Karpas-422 (cell line): ENCODE measurements at places on chromosomes 12 and 14.

GRCh38 chr12:56120158-56120846 is 2.2 kb downstream of the ZC3H10 start:
- no peak for DNase-seq

- peak; percentile 73 for DNase-seq
Observed at GRCh38 chr14:99664937-99665273, 19.2 kb upstream of the CYP46A1 start.

GRCh38 chr12:100024974-100025555 is 40.3 kb upstream of the ANKS1B start:
- DNase-seq: peak; percentile 27

- DNase-seq: no peak
Observed at GRCh38 chr14:100654025-100654813, 67.0 kb upstream of the BEGAIN start.

DNA sequence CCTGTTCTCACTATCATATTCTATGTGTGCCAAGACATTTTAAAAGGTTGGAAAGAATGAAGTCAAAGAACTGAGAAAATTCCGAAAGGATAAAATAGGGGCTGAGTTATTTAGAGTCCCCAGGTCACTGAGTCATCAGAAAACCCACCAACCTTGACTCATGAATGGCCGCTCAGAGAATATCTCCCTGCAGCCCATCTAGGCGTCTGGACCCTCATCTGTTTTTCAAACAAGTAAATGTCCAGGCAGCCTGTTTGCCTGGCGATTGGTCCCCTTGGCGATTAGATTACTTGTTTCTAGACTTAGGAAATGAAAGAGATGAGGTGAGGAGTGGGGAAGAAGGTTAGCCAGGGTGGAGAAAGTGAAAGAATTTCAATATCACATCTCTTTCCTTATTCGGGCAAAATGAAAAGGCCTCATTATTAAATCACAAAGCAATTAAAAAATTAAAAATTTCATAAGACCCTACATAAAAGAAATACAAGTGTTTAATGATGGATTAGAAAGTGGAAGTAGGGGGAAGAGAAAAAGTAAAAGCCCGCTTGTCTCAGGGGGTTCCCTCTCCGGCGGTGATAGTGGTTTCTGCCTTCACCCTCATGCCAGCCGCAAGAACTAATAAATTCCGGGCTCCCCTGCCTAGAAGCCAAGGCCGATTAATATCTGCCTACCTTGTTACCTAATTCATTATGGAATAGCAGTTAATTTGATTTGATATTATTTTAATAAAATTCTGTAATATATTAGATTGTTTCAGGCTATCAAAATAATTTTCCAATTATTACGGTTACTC is 415.9 kb downstream of the BCL11B start:
- no peak for DNase-seq

DNA sequence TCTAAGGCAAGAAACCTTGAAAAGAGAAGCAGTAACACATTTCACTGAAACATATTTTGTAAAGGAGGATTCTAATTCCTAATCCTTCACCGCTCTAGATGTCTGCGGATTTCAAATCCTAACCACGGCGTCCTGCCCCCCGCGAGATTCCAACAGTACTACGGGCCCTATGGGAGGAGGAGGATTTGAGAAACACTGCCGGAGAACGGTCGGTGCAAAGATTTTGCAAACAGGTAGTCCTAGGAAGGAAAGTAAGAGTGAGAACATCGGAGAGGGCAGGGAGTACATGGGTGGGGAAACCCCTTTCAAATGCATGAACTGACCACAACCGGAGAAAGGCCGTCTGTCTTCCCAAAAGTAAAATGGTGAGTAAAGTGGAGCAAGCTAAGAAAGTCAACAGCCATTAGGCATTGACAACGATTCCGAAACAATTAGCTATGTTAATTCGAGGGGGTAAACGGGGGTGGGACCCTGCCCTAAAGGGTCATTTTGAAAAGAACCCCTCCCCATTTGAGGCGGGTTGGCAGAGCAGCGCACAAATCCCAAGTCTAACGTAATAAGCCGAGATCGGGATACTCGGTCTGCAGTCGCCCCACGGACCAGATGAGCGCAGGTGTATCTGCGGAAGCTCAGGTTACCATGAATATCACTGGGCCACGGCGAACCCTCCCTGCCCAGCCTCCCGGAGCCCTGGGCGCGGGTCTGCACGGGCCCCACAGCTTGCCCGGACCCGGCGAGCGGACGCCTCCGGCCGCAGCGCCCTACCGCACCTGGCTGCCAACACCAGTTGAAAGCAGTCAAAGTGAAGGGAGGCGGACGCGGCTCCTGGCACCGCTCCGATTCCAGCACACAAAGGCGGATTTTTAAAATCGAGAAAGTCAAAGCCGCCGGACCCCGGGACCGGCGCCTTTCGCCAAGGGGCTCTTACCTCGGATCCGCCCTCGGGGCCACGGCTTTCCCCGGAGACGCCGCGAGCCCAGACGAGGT is 662 bp downstream of the EPS8 start:
- no peak for DNase-seq

DNA sequence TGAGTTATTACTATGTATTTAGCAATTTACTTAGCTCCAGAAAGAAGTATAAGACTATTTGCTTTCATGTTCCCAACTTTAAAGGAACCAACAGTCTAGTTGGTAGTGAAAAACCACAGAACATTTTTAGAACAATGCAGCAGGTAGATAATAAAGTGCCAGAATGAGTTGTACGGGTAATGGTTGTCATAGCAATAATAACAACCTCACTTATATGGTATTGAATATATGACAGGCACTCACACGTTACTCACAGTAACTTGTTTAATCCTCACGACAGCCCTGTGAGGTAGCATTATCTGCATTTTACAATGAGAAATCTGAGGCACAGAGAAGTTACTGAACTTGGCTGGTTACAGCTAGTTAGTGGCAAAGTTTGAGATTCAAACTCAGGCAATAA is 10.6 kb upstream of the GAPDH start:
- DNase-seq: no peak

DNA sequence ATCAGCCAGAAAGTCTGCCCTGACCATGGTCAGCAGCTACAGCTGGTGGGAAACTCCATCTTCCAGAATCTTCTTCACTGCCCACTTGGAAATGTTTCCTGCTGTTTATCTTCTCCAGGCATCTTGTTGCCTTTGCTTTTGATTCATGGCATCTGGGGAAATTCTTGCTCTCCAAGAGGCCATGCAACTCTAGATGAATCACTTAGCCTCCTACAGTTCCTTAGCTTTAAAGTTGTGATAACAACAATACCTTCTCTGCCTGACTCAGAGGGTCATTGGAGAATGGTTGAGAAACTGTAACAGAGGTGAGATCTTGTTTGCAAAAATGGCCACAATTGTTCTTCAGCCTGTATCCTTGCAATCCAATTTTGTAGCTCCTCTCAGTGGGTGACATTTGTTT is 121.0 kb upstream of the VRK1 start:
- DNase-seq: no peak

- DNase-seq: no peak
Observed at GRCh38 chr12:2976581-2976996, 17.4 kb downstream of the TEAD4 start.

GRCh38 chr12:64059685-64060084 is 162.4 kb downstream of the KICS2 start:
- no peak for DNase-seq

- no peak for DNase-seq
Observed at GRCh38 chr14:91573894-91574837, 64.1 kb upstream of the PPP4R3A start.

GRCh38 chr14:50084666-50085065 is 31.7 kb downstream of the VCPKMT start:
- DNase-seq: no peak

- DNase-seq: no peak
Observed at GRCh38 chr12:50647031-50647430, 116.9 kb upstream of the ATF1 start.

- DNase-seq: no peak
Observed at GRCh38 chr12:106068296-106068695, 70.5 kb downstream of the NUAK1 start.

DNA sequence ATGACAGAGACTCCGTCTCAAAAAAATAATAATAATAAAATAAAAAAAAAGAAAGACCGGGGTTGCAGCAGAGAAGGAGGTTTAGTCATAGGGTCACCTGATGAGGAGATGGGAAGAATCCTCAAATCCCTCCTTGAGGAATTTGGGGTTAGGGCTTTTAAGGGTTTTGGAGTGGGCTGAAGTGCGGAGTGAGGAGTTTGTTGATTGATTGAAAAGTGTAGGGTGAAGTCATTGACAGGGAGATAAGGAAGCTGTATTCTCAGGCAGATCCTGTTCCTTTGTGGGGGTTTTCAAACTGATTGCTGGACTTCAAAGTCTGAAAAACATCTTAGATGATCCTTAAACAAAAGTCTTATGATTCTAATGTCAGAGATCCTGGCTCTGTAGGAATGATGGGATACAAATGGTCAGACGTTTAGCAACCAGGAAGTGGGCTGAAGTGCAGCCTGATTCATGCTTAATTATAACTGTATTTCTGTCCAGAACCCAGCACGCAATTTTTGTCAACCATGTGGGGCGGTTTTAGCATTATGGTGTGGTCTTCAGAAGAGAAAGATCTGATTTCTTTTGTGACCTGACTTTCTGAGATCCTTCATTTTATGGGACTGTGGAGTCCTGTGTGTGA is 16.0 kb downstream of the FNTB start:
- no peak for DNase-seq

GRCh38 chr12:132899033-132899432 is 11.6 kb upstream of the CHFR start:
- DNase-seq: no peak

DNA sequence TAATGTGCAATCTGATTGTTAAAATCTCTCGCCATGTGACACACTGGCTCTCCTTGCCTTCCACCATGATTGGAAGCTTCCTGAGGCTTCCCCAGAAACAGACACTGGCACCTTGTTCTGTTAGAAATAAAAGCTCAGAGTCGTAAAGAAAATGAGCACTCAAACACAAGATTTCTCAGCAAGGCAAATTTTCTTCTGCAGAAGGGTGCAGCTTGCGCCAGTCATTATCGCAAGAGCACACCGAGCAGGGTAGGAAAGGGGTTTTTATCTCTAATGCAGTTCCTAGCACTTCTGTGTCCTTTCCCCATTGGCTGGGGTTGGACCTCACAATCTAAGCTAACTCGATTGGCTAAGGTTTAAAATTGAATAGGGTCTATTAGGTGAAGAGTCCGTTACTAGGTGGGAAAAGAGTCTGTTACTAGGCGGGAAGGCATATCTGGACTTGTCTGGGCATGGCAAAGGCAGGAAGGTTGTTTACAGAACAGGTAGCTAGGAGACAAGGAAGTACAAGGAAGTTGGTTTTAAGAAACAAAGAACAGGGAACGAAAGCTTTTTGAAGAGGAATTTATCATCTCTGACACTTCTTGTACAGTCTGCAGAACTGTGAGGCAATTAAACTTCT is 62.6 kb upstream of the BICD1 start:
- DNase-seq: no peak

- DNase-seq: no peak
Observed at GRCh38 chr14:104382361-104383087, 197.0 kb upstream of the C14orf180 start.

DNA sequence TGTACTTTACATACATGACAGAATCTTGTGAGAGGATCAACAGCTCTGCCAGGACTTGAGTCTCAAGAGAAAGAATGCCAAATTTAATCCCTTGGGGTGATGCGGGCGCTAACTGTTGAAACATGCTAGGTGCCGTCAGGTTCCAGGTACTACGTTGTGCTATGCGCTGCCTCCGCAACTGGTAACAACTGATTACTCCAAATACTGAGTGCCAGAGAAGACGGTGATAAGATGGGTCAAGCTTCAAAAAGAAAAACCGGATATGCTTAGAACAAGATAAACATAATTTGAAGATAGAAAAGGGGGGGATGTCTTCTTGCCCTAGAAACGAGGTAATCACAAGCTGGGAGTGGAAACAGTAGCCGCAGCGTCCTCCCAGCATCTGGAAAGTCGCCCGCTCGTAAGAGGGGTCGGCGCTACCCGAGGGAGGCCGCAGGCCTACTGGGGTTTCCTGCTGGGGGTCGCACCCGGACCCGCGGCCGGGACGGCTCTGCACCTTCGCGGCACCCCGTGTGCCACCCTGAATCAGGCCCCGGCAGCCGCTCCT is 678 bp downstream of the ZBTB25 start:
- peak; percentile 81 for DNase-seq

GRCh38 chr12:92208613-92209121 is 63.0 kb upstream of the BTG1 start:
- DNase-seq: peak; percentile 72

- no peak for DNase-seq
Observed at GRCh38 chr12:50749459-50749882, 14.4 kb upstream of the ATF1 start.

DNA sequence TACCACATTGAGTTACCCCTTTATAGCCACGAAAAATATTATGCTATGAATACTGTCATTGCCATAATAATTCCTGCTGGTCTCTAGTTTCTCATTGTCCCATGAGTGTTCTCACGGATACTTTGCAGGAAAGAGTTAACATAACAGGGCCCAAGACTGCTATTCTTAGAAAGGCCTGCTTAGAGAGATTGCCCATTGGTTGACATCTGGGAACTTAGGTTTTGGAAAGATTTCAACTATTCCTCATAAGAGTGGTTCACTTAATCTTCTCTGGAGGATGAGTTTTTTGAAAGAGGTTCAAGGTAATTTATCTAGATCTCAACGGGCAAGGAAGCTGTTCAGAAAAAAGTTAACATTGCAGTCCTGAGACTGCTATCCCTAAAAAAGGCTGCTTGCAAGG is 18.4 kb upstream of the PRPF39 start:
- DNase-seq: no peak

DNA sequence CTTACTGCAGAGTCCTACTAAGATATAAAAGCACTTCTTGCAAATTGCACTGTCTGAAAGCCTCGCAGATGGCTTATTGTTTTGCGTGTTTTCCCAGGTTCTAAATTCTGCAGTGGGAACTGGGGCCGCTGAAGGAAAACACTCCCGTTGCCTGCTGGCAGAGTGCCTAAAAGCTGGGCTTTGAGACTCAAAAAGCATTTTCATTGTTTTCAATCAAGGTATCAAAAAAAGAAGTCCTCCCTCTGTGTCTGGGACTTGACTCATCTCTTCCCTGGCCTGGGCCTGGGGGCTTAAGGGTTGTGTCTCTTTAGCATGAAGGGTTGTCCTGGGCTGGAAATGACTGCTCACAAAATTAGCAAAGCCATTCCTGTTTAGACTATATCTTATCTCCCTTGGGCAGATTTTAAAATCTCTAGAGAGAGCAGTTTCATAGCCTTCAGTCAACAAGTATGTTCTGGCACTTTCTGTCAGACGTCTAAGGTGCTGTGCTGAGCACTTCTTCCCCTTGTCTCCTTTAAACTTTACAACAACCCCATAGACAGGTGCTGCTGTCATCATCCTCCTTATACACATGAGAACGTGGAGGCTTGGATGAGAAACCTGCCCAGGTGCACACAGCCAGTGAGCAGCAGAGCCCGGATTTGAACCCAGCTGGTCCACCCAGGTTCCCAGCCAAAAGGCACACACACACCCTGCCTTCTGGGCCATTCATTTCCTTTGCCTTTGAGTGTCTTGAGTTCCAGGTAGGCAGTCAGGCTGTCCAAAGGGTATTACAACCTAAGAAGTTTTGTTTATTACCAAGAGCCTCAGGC is 31.1 kb downstream of the ELK3 start:
- no peak for DNase-seq

- DNase-seq: no peak
Observed at GRCh38 chr14:69002069-69002468, 23.0 kb upstream of the ACTN1 start.
